CD8-positive, alpha-beta memory T cell (primary cell): ENCODE measurements at places on chromosomes 12 and 14. TPM values are rescaled to one million over a fixed set of nuclear protein-coding genes. Genes with fewer than 3 reads are reported as not detected.

ALDH1L2 gene
- total RNA-seq: 0.69 TPM

CLEC1A gene
- not detected for total RNA-seq

TMEM260 gene
- total RNA-seq: 10.8 TPM

C14orf39 gene
- total RNA-seq: not detected

TAS2R9 gene
- not detected for total RNA-seq

AKAP6 gene
- total RNA-seq: 1.5 TPM

RTN1 gene
- not detected for total RNA-seq

CTSG gene
- not detected for total RNA-seq

DNA sequence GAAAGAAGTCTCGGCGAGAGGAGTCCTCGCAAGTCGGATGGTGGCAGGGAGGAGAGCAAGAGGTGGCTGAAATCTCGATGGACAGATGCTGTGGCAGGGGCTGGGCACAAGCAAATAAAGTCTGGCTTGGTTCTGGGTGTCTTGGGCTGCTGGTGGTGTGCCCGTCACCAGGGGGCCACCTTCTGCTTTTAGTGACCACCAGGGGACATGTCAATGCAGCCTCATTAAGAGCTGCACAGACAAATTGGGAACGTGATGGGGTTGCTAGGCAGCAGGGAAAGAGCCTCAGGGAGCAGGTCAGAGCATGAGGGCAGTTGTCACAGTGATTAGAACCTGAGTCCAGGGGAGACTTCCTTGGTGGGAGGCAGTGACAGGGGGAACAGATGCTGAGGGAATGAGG is 44.0 kb downstream of the LRRC74A start:
- no peak overlapping the region for H3K4me3 ChIP-seq
- H3K36me3 ChIP-seq: no peaks in the 10 kb centered on the region
- H3K27me3 ChIP-seq: no peaks in the 10 kb centered on the region
- H3K4me1 ChIP-seq: peaks cover 14% of the 10 kb centered on the region
- H3K27ac ChIP-seq: no peak overlapping the region
- no peak for DNase-seq

GRCh38 chr12:103560604-103561101 is 26.4 kb upstream of the STAB2 start:
- DNase-seq: no peak
- no peak overlapping the region for H3K4me3 ChIP-seq
- no peaks in the 10 kb centered on the region for H3K4me1 ChIP-seq
- no peaks in the 10 kb centered on the region for H3K27me3 ChIP-seq

GRCh38 chr12:114984634-114985061 is 300.7 kb upstream of the TBX3 start:
- H3K4me1 ChIP-seq: no peaks in the 10 kb centered on the region
- H3K4me3 ChIP-seq: no peak overlapping the region
- no peaks in the 10 kb centered on the region for H3K27me3 ChIP-seq
- no peaks in the 10 kb centered on the region for H3K36me3 ChIP-seq
- no peak overlapping the region for H3K27ac ChIP-seq

DNA sequence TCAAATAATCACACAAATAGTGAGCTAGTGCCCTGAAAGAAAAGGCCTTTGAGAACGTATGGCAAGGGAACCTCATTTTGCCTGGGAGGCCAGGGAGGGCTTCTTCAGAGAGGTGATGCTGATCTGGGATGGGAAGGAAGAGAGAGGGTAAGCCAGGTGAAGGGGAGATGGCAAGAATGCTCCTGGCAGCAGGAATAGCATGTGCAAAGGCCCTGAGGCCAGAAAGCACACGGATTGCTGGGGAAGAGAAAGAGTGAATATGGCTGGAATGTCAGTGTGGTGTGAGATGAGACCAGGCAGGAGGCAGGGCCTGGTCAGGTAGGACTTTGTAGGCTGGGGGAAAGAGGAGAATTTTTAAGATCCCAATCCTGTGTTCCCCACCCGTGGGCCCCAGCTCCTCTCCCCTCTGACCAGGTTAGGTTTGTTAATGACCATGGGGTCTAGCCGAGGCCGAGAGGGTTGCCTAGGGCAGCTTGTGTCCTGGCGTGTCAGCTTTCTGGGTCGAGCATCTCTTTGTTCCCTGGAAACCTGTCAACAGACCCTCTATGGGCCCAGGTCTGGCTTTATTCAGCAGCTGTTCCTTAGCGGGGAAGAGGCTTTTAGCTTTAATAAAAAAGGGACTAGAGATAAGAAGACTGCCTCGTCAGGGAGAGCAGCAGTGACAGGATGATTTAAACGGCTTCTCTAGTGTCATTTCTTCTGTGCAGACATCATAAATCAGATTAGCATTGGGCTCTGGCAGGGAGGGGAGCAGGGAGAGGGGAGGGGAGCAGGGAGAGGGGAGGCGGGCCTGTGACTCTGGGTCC is 123.4 kb downstream of the ADCK1 start:
- no peaks in the 10 kb centered on the region for H3K27me3 ChIP-seq
- H3K4me1 ChIP-seq: no peaks in the 10 kb centered on the region
- no peak overlapping the region for H3K4me3 ChIP-seq
- no peak for DNase-seq

- no peaks in the 10 kb centered on the region for H3K36me3 ChIP-seq
- no peaks in the 10 kb centered on the region for H3K27me3 ChIP-seq
- no peak overlapping the region for H3K4me3 ChIP-seq
- no peak for DNase-seq
Observed at GRCh38 chr12:124218243-124218560, 76.7 kb upstream of the RFLNA start.

DNA sequence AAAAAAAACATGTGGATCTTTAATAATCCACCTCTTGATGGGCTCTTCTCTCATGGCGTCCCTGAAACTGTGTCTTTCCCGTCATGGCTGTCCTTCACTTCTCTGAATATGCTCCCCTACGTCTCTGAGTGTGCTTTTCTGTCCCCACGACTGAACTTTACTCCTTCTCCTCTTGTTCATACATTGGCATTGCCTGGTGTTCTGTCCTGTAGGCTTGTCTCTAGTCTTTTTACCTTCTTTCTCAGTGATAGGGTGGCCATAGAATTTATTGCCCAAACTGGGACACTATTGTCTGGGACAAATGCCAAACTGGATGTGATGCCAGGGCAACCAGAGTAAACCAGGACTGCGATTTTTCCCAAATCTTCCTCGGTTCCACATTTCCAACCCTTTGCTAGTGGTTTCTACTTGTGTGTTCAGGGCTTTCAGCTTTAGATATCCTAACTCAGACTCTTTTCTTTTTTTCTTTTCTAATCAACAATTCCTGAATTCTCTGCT is 202.2 kb downstream of the ATP23 start:
- no peak for DNase-seq
- H3K36me3 ChIP-seq: no peaks in the 10 kb centered on the region
- H3K4me3 ChIP-seq: no peak overlapping the region
- H3K4me1 ChIP-seq: no peaks in the 10 kb centered on the region
- H3K27ac ChIP-seq: no peak overlapping the region
- H3K27me3 ChIP-seq: no peaks in the 10 kb centered on the region

DNA sequence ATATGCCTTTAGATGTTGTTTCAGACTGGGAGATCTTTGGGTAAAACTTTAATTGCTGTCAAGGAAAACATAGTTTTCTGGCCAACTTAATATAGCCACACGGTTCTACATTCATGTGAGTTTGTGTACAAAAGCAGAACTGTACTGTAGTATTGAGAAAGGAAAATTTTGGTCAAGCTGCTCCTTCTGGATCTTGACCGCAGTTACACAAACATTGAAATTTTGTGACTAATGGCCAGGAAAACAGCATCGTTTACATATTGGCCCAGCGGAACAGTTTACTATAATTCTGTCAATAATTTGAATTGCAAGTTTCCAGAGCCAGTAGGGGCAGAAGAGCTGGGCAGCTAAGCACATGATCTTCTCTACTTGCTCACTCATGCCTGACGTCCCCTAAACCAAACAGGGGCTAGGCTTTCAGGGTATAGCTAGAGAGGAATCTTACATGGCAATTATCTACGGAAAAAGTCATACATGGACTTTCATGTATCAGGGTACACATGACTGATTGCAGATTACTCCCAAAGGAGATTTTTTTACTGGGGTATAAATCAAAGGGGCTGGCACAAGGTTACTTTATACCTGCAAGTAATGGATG is 11.4 kb upstream of the ART4 start:
- H3K27ac ChIP-seq: no peak overlapping the region
- no peaks in the 10 kb centered on the region for H3K27me3 ChIP-seq
- no peaks in the 10 kb centered on the region for H3K4me1 ChIP-seq
- no peaks in the 10 kb centered on the region for H3K36me3 ChIP-seq

- no peak overlapping the region for H3K27ac ChIP-seq
- peaks cover 4% of the 10 kb centered on the region for H3K27me3 ChIP-seq
- H3K4me1 ChIP-seq: no peaks in the 10 kb centered on the region
- no peak for DNase-seq
- H3K4me3 ChIP-seq: no peak overlapping the region
Observed at GRCh38 chr12:30932881-30933280, 6.3 kb downstream of the TSPAN11 start.

DNA sequence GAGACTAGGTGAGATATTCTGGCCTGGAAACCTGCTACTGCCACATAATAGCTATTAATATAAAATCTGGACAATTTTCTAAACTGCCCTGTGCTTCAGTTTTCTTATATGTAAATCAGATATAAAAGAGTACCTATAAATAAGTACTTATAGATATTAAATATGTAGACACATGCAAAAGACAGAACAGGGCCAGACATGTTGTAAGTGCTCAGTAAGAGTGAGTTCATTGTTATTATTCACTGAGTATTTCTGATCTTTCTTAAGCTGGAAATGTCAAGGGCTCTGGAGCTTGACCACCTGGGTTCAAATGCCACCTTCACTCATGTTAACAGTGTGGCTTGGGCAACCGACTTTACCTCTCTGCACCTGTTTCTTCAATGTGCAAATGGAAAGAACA is 179.8 kb downstream of the GALC start:
- DNase-seq: no peak
- H3K36me3 ChIP-seq: no peaks in the 10 kb centered on the region
- H3K27me3 ChIP-seq: no peaks in the 10 kb centered on the region
- no peak overlapping the region for H3K27ac ChIP-seq
- H3K4me3 ChIP-seq: no peak overlapping the region

- H3K27me3 ChIP-seq: peaks cover 50% of the 10 kb centered on the region
- no peak for DNase-seq
- no peak overlapping the region for H3K27ac ChIP-seq
- H3K4me3 ChIP-seq: no peak overlapping the region
- H3K36me3 ChIP-seq: no peaks in the 10 kb centered on the region
Observed at GRCh38 chr12:102966200-102966863, 8.9 kb downstream of the ASCL1 start.

DNA sequence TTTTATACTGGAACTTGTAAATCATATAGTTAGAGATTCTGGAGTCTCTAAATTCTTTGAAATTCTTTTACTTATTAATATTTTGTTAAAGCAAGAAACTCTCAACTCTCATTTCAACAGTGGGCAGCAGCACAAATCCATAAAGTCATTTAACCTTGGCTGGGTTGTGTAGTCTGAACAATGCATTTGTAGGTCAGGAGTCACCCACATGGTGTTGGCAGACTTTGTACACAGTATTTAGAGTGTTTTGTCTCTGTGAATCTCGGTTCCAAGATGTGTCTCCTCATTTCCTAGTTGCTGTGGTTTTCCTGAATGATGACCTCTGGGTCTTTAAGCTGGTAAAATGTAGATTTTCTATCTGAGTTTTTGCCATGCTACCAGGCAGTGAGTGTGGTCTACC is 20.8 kb upstream of the STRAP start:
- H3K4me1 ChIP-seq: no peaks in the 10 kb centered on the region
- no peaks in the 10 kb centered on the region for H3K36me3 ChIP-seq
- H3K27ac ChIP-seq: no peak overlapping the region
- no peak overlapping the region for H3K4me3 ChIP-seq
- DNase-seq: no peak

GRCh38 chr14:81464253-81465002 is 64.3 kb upstream of the STON2 start:
- peak overlapping the region; percentile 61 for H3K27ac ChIP-seq
- DNase-seq: peak; percentile 40
- H3K4me1 ChIP-seq: no peaks in the 10 kb centered on the region
- no peaks in the 10 kb centered on the region for H3K27me3 ChIP-seq
- H3K36me3 ChIP-seq: no peaks in the 10 kb centered on the region
- peak overlapping the region; percentile 96 for H3K4me3 ChIP-seq

DNA sequence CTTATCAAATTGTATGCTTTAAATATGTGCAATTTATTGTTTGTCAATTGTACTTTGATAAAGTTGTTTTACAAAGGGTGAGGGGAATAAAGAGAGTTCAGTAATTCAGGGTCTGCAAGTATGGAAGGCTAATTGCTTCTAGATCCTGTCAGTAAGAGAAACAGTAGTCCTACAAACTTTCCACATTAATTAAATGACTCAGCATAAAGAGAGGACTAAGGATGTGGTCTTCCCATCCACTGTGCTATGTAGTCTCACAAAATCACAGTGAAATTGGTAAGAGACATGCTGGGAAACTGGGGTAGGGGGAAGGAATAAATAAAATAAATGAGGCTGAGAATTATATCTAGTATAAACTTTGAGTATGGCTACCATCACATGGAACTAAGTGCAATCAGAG is 130.2 kb upstream of the PKP2 start:
- H3K27ac ChIP-seq: no peak overlapping the region
- H3K36me3 ChIP-seq: no peaks in the 10 kb centered on the region
- no peak overlapping the region for H3K4me3 ChIP-seq
- H3K4me1 ChIP-seq: no peaks in the 10 kb centered on the region
- H3K27me3 ChIP-seq: no peaks in the 10 kb centered on the region

- DNase-seq: no peak
- no peaks in the 10 kb centered on the region for H3K27me3 ChIP-seq
- H3K4me1 ChIP-seq: peaks cover 12% of the 10 kb centered on the region
- no peak overlapping the region for H3K27ac ChIP-seq
- no peaks in the 10 kb centered on the region for H3K36me3 ChIP-seq
Observed at GRCh38 chr12:107308310-107308709, 215.0 kb upstream of the CRY1 start.

DNA sequence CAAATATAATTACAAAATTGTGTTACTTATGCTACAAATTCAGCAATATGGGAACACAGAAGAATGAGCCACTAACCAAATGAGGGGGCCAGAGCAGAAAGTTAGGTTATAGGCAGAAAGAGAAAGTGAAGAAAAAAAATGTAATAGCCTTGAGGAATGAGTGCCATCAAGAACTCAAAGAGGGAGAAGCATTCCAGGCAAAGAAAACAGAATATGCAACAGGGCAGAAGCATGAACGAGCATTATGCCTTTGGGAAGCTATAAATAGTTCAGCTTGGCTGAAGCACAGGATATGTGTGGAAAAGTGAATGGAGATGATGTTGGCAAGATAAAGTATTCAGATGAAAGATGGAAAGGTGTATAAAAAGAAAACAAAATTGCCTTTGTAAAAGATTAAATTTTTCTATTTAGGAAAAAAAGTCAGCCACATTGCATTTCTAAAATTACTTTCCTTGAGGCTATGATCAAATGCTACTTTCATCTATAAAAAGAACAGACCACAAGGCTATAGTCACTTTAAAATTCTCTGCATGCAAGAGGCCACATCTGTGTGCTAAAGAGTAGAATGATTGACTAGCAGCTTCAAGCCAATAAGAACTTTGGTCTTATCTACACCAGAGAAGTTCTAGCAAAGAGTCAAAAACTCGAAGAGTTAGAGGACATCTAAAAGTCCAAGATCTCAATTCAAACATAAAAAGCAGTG is 193.6 kb upstream of the GARIN6 start:
- DNase-seq: no peak
- no peaks in the 10 kb centered on the region for H3K36me3 ChIP-seq
- H3K27ac ChIP-seq: no peak overlapping the region
- no peaks in the 10 kb centered on the region for H3K27me3 ChIP-seq
- no peak overlapping the region for H3K4me3 ChIP-seq
